ENCODE measurements at places on chromosomes 11 and 22.
A peak's percentile ranks its signal among the peaks of the same experiment; 100 is the strongest.

DNA sequence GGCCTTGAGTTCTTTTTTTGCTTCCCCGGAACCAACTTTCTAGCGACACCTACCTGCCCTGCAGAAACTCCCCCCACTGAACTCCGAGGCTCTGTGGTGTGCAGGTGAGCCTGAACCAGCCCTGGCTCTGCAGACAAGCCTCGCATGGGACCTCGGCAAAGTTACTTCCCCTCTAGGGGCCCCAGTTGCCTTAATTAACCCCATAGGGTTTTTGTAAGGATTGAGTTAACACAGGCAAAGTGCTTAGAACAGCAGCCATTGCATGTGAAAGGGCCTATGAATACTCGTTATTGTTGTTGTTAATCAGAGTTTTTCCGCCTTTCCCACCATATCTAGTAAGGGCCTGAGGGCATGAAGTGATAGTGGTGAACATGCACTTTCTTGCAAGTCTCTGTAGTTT, 12.6 kb upstream of the SYT13 start:
- peaks cover 9% of the 10 kb centered on the region for H3K27me3 ChIP-seq
- no peak overlapping the region for H3K27ac ChIP-seq
- no peaks in the 10 kb centered on the region for H3K36me3 ChIP-seq
- no peak overlapping the region for H3K4me3 ChIP-seq
- no peaks in the 10 kb centered on the region for H3K4me1 ChIP-seq

GRCh38 chr11:27860811-27861210, 160.6 kb upstream of the BDNF start:
- no peaks in the 10 kb centered on the region for H3K4me1 ChIP-seq
- no peak for DNase-seq
- H3K27ac ChIP-seq: no peak overlapping the region

- no peak for DNase-seq
- no peak overlapping the region for H3K4me3 ChIP-seq
- no peaks in the 10 kb centered on the region for H3K36me3 ChIP-seq
- H3K27me3 ChIP-seq: no peaks in the 10 kb centered on the region
- no peaks in the 10 kb centered on the region for H3K4me1 ChIP-seq
These were observed 693.4 kb upstream of the CCDC90B start for GRCh38 chr11:83979593-83979992.

- H3K27me3 ChIP-seq: no peaks in the 10 kb centered on the region
- H3K36me3 ChIP-seq: no peaks in the 10 kb centered on the region
These were observed 41.1 kb downstream of the OSBPL5 start for GRCh38 chr11:3123761-3124733.

DNA sequence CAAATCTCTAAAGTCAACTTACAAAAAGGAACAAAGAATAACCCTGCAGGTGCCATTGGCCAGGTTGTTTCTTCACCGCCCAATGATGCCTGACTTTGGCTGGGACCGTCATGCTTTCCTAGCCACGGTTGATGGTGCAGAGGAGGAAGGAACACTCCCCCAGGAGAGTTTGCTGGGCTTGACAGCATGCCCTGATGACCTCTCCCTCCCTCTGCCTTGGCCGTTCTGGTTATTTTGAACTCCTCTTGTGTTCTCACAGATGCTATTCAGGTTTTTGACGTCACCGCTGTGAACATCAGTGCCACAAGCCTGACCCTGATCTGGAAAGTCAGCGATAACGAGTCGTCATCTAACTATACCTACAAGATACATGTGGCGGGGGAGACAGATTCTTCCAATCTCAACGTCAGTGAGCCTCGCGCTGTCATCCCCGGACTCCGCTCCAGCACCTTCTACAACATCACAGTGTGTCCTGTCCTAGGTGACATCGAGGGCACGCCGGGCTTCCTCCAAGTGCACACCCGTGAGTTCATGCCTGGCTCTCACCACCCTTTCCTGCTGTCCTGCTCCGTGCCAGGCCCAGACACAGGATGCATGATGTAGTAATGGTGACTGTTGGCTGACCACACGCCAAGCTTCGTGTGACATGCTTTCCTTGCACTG, 89.0 kb upstream of the OR4B1 start:
- DNase-seq: no peak
- H3K4me1 ChIP-seq: peaks cover 3% of the 10 kb centered on the region
- no peak overlapping the region for H3K4me3 ChIP-seq

DNA sequence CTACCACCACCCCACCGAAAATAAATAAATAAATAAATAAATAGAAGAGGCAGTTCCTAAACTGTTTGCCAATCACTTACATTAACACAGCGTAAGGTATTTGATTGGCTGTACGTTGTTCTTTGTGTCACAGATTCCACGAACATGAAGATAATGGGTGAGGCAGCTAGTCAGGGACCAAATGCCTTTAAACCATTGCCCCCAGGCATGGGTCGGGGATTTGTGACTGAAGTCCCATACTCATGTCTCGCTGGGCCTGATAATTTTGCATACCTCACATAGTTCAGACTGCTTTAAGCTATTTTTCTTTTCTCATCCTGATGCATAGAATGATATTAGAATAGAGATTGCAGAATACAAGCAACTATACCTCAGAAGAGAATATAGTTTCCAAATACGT, 3.6 kb upstream of the CBL start:
- H3K36me3 ChIP-seq: no peaks in the 10 kb centered on the region
- peaks cover 6% of the 10 kb centered on the region for H3K4me1 ChIP-seq
- no peak for DNase-seq
- H3K27me3 ChIP-seq: no peaks in the 10 kb centered on the region
- no peak overlapping the region for H3K4me3 ChIP-seq

DNA sequence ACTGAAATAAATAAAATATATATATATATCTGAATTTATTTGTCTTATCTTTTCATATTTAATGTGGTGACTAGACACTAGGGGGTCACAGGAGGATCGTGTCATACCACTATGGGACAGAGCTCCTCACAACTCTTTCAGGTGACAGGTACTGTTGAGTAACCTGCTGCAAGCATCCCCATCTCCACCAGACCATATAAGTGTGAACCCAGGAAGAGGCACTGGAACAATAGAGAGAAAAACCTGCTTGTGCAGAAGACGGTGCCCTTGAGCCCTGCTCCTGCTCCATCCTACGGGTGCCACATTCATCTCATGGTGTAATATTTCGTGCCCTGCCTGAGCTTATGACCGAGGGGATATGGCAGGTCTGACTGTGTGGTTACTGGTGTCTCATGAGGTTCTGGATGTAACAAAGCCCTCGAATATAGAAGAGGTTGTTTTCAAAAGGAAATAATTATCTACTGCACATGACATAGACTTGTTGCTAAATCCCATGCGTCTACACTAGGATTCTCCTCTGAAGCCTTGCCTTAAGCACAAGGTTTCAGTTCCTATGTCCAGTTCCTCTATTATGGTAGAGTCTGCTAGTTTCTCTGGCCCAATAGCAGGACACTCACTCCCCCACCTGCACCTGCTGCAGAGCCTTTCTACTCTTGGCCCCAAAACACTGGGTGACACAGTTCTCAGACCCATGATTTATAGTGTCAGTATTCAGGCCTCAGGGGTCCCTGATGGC, 70.4 kb downstream of the GGTLC2 start:
- H3K27me3 ChIP-seq: peaks cover 4% of the 10 kb centered on the region
- no peak overlapping the region for H3K27ac ChIP-seq
- DNase-seq: no peak
- no peak overlapping the region for H3K4me3 ChIP-seq

DNA sequence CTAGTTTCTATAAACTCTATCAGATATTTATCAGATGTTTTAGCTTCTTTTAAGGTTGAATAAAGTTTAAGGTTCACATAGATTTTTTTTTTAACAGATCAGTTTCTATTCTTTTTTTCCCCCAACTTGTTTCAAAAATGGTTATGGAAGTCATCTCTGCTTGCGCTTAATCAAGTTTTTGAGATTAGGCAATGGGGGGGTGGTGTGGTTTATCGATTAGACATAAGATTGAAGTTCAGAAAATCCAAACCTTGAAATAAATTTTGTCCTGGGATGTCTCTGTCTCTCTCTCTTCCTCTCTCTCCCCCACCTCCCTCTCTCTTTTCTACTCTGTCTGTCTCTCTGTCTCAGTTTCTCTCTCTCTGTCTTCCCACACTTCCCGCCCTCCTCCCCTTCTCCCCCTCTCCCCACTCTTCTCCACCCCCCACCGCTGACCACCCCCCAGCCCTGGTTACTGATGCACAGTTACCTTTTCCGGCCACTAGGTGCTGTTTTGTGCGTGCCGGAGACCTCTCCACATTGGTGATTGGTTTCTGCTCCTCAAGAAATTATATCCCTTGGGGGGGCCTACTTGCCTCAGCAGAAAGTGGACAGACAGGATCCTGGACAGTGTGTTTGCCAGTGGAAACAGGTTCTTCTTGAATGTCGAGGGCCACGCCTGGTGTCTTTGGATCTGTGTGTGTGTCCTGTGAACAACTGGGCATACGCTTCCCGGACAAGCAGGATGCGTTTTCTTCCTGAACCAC, 29.7 kb upstream of the ANO1 start:
- no peaks in the 10 kb centered on the region for H3K36me3 ChIP-seq
- no peak overlapping the region for H3K4me3 ChIP-seq
- peaks cover 50% of the 10 kb centered on the region for H3K27me3 ChIP-seq

GRCh38 chr11:44290208-44290607, 19.7 kb downstream of the ALX4 start:
- H3K4me3 ChIP-seq: no peak overlapping the region
- H3K4me1 ChIP-seq: no peaks in the 10 kb centered on the region
- peaks cover 30% of the 10 kb centered on the region for H3K27me3 ChIP-seq
- no peak for DNase-seq
- H3K36me3 ChIP-seq: no peaks in the 10 kb centered on the region
- no peak overlapping the region for H3K27ac ChIP-seq

DNA sequence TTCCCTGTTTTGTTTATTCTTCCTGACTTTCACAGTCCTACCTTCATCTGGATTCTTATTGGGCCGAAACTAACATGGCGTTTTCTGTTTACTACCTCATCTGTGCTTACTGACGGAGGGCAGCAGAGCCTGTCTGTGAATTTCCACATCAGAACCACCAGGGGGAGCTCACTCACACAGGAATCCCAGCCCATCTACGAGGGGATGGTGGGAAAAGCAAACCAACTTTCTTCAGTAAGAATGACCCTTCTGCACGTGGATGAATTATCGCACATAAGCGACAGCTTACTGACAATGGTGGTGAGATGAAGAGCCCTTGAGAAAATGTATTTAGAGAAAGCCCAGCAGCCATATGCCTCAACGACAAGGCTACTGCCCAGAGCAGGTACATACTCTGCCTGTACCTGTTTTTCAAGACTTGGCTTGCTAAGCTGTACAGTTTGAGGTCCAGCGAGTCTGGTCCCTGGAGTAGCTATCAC, 42.5 kb downstream of the LARGE2 start:
- H3K27ac ChIP-seq: no peak overlapping the region
- no peak overlapping the region for H3K4me3 ChIP-seq
- peak; percentile 46 for DNase-seq
- H3K36me3 ChIP-seq: no peaks in the 10 kb centered on the region
- H3K4me1 ChIP-seq: no peaks in the 10 kb centered on the region

DNA sequence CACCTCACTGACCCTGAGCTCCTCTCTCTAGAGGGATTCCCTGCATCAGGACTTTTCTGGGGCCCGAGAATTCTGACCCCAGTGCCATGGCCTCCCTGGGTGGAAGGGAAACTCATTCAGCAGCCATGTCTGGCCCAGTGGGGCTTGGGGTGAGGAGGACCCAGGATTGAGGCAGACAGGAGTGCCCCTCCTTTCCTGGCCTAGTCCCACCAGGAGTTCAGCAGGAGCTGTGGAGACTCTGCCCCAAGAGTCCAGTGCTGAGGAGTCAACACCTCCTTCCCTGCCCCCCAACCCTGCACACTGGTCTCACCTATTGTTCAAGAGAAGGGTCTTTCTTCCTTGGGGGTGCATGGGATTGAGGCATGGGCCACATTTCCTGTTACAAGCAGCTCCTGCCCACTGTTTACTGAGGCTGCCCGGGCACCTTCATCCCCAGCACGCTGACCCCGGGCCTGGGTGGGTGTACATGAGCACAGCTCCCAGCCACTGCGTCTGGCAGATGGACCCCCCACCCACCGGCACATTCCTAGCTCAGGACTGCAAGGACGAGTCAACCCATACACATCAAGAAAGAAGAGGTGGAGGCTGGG, 33.9 kb downstream of the ALX4 start:
- no peak overlapping the region for H3K27ac ChIP-seq
- no peaks in the 10 kb centered on the region for H3K36me3 ChIP-seq
- no peaks in the 10 kb centered on the region for H3K27me3 ChIP-seq
- H3K4me3 ChIP-seq: no peak overlapping the region
- no peak for DNase-seq

- no peak for DNase-seq
- H3K36me3 ChIP-seq: peaks cover 3% of the 10 kb centered on the region
- no peak overlapping the region for H3K27ac ChIP-seq
- no peaks in the 10 kb centered on the region for H3K27me3 ChIP-seq
- H3K4me1 ChIP-seq: no peaks in the 10 kb centered on the region
- H3K4me3 ChIP-seq: no peak overlapping the region
These were observed 26.3 kb downstream of the TOLLIP start for GRCh38 chr11:1283091-1283511.

- no peaks in the 10 kb centered on the region for H3K36me3 ChIP-seq
- no peak overlapping the region for H3K4me3 ChIP-seq
- no peak overlapping the region for H3K27ac ChIP-seq
- no peaks in the 10 kb centered on the region for H3K4me1 ChIP-seq
- peaks cover 26% of the 10 kb centered on the region for H3K27me3 ChIP-seq
These were observed 55.8 kb upstream of the THY1 start for GRCh38 chr11:119478711-119479285.

- peak overlapping the region; percentile 98 for H3K4me3 ChIP-seq
- H3K27ac ChIP-seq: no peak overlapping the region
- H3K27me3 ChIP-seq: no peaks in the 10 kb centered on the region
- DNase-seq: no peak
These were observed 2.4 kb downstream of the LIN7C start for GRCh38 chr11:27504205-27504604.

DNA sequence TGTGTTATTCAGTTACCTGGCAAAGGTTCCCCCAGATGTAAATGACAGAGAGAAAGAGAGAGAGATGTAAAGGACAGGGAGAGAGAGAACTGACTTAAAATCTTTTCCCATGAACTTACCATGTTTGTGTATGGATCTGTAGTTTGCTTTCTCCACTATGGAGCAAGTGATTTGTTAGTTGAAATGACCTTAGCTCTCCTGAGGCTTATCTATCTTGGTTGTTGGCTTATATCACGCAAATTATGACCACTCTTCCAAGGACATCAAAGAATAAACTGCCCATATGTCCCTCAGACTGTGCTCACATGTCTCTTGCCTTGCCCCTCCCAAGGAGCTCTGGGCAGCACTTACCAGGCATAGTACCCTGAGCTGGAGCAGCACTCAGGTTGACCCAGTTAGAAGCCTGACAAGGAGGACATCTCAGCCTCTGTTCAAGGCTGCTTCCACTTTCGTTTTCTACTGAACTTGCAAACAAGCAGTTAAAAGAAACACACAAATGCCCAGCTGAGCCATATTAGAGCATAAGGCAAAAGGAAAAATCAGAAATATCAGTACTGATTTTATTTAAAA, 95.3 kb upstream of the RCN1 start:
- no peaks in the 10 kb centered on the region for H3K36me3 ChIP-seq
- H3K4me3 ChIP-seq: peak overlapping the region; percentile 29
- peaks cover 9% of the 10 kb centered on the region for H3K4me1 ChIP-seq
- H3K27me3 ChIP-seq: peaks cover 8% of the 10 kb centered on the region
